Chondrocyte (in vitro differentiated cells): ENCODE measurements at places on chromosomes 2 and 18. TPM values are rescaled to one million over a fixed set of nuclear protein-coding genes. Genes with fewer than 3 reads are reported as not detected.

ANKRD29 gene
- 0.48 to 0.85 TPM (median 0.50 TPM) in 3 replicates for total RNA-seq

RESP18 gene
- not detected in 3 replicates for total RNA-seq

TRAK2 gene
- 46.0 to 53.2 TPM (median 48.4 TPM) in 3 replicates for total RNA-seq

ALPG gene
- not detected in 3 replicates for total RNA-seq

PGAP1 gene
- 10.5 to 22.5 TPM (median 12.3 TPM) in 3 replicates for total RNA-seq

DSG1 gene
- not detected in 3 replicates for total RNA-seq

IL1RL2 gene
- 0.07 to 0.46 TPM in 2 of 3 replicates, not detected in the other for total RNA-seq

- H3K4me3 ChIP-seq = no peak overlapping the region
- no peak for DNase-seq
- H3K36me3 ChIP-seq = peaks cover 30% of the 10 kb centered on the region
- no peaks in the 10 kb centered on the region for H3K27me3 ChIP-seq
- peaks cover 16% of the 10 kb centered on the region for H3K4me1 ChIP-seq
- H3K27ac ChIP-seq = no peak overlapping the region
These were observed 3.5 kb downstream of the NDUFA10 start for GRCh38 chr2:240021488-240022104.

GRCh38 chr2:146730882-146731281, 1113.9 kb upstream of the ACVR2A start:
- H3K27ac ChIP-seq = no peak overlapping the region
- no peaks in the 10 kb centered on the region for H3K4me1 ChIP-seq
- H3K27me3 ChIP-seq = no peaks in the 10 kb centered on the region
- H3K4me3 ChIP-seq = no peak overlapping the region
- no peaks in the 10 kb centered on the region for H3K36me3 ChIP-seq
- DNase-seq = no peak

DNA sequence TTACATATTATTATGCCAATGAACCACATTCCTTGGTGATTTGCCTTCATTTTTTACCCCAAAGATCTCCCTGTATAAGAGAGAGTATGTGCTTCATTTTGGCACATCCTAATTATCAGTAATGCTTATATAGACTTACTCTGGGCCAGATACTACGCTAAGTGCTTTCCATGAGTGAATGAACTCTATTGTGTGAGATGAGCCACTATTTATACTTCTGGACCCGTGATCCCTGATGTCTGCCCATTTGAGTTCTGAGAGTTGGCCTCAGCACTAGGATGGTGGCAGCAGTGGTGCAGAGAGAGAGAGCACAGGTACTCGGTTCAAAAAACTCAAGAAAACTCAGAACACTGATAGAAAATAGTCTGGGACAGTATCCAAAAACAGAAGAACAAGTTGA, 17.4 kb upstream of the KCMF1 start:
- no peaks in the 10 kb centered on the region for H3K27me3 ChIP-seq
- DNase-seq = no peak
- H3K27ac ChIP-seq = no peak overlapping the region

GRCh38 chr2:156845806-156846558, 409.8 kb downstream of the GPD2 start:
- no peak for DNase-seq
- no peak overlapping the region for H3K27ac ChIP-seq
- peaks cover 12% of the 10 kb centered on the region for H3K27me3 ChIP-seq
- no peaks in the 10 kb centered on the region for H3K4me1 ChIP-seq
- H3K4me3 ChIP-seq = no peak overlapping the region
- no peaks in the 10 kb centered on the region for H3K36me3 ChIP-seq

GRCh38 chr2:151024696-151025251, 236.9 kb downstream of the RBM43 start:
- no peak for DNase-seq
- H3K4me3 ChIP-seq = no peak overlapping the region
- H3K4me1 ChIP-seq = peaks cover 27% of the 10 kb centered on the region
- no peaks in the 10 kb centered on the region for H3K27me3 ChIP-seq
- H3K36me3 ChIP-seq = no peaks in the 10 kb centered on the region

DNA sequence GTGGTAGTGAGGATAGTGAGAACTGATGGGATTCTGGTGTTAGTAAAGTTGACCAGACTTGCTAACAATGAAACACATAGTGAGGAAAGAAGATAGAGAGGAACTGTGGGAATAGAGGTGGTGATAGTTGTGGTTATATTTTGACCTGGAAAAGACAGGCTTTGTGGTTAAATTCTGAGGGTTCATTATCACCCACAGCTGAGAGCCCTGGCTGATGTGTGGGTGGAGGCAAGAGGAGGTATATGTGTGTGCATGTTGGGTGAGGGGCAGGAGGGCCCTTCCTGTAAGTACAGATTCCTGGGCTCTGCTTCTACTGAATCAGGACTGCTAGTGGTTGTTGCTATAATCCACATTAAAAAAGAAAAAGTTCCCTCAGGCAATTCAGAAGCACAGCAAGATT, 26.2 kb upstream of the TMEM163 start:
- H3K27ac ChIP-seq = no peak overlapping the region
- peaks cover 37% of the 10 kb centered on the region for H3K27me3 ChIP-seq

DNA sequence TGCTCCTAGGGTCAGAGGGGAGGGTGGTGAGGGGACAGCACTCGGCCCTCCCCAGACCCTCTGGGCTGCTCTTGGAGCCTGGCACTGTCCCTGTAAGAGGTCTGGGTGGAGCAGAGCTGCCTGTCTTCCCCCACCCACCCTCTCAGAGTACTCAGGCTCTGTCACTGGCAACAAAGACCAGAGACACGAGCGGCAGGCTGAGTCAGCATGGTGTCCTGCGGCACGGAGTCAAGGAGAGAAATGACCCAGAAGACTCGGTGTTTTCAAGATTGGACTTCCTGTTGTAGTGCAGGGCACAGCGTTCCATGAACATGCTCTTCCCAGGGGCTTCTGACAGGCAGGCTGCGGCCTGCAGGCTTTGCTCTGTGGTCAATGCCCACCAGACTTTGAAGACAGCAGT, 19.9 kb downstream of the SIGLEC15 start:
- H3K36me3 ChIP-seq = peaks cover 13% of the 10 kb centered on the region
- no peak for DNase-seq
- no peak overlapping the region for H3K27ac ChIP-seq
- H3K27me3 ChIP-seq = no peaks in the 10 kb centered on the region
- peaks cover 4% of the 10 kb centered on the region for H3K4me1 ChIP-seq

- no peak overlapping the region for H3K27ac ChIP-seq
- no peak overlapping the region for H3K4me3 ChIP-seq
- peaks cover 2% of the 10 kb centered on the region for H3K4me1 ChIP-seq
- DNase-seq = no peak
- peaks cover 9% of the 10 kb centered on the region for H3K36me3 ChIP-seq
These were observed 48.2 kb downstream of the NCOA1 start for GRCh38 chr2:24539258-24539657.

DNA sequence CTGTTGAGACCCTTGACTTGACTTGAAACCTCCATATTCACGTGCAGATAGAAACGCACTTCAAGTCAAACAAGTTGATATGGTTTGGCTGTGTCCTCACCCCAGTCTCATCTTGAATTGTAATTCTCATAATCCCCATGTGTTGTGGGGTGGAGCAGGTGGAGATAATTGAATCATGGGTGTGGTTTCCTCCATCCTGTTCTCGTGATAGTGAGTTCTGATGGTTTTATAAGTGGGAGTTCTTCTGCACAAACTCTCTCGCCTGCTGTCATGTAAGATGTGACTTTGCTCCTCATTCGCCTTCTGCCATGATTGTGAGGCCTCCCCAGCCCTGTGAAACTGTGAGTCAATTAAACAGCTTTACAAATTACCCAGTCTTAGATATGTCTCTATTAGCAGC, 21.4 kb downstream of the SLC3A1 start:
- H3K36me3 ChIP-seq = no peaks in the 10 kb centered on the region
- no peak overlapping the region for H3K27ac ChIP-seq
- no peak for DNase-seq
- no peaks in the 10 kb centered on the region for H3K27me3 ChIP-seq
- H3K4me1 ChIP-seq = peaks cover 25% of the 10 kb centered on the region
- H3K4me3 ChIP-seq = no peak overlapping the region

DNA sequence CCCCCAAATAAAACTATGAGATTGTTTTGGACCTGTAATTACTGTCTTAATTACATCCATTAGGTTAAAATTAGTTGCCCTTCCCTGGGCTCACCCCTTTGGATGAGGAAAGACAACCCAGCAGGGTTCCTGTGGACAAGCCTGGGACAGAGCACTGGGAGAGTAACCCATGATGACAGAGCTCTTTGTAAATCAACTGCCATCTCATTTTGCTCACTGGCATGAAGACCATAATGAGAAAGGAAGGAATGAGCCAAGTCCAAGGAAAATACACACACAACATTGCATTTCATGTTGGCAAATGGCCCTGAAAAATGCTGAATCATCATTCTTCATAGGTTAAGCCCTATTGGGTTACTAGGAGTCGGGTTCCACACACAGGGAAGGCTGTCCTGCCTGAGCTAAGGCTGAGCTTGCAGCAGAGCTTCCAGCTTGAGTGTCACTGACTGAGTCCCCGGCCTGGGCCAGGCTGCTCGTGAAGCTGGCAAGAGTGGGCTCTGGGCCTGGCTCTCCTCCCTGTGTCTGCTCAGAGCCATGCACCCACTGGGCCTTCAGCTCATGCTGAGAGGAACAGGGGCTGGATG, 94.1 kb upstream of the ACAA2 start:
- no peak overlapping the region for H3K4me3 ChIP-seq
- no peak for DNase-seq
- peaks cover 23% of the 10 kb centered on the region for H3K27me3 ChIP-seq
- no peaks in the 10 kb centered on the region for H3K36me3 ChIP-seq
- peaks cover 3% of the 10 kb centered on the region for H3K4me1 ChIP-seq
- no peak overlapping the region for H3K27ac ChIP-seq

DNA sequence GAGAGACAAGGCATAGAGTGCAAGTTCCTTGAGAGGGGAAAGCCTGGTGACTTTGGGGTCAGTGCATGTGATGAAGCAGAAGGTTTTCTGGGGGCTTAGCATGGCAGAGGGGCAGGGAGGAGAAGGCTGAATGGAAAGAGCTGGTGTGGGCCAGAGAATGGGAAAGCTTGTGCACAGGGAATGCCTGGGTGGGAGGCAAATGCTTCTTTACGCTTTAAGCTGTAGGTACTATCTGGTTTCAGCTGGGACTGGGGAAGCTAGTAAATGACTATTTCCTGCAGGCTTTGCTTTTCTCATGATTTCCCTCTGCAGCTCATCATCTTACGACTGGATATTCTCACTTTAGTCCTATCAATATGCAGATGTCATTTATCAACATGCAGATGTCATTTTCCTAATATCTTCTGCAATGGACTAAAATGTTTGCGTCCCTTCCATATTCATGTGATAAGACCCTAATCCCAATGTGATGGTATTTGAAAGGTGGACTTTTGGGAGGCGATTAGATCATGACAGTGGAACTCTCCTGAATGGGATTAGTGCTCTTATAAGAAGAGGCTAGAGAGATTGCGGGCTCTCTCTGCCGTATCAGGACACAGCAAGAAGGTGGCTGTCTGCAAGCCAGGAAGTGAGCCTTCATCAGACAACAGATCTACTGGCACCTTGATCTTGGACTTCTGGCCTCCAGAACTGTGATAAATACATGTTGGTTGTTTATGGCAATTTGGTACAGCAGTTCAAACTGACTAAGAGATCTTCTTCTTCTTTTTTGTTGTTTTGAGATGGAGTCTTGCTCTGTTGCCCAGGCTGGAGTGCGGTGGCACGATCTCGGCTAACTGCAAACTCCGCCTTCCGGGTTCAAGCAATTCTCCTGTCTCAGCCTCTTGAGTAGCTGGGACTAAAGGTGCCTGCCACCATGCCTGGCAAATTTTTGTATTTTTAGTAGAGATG, 50.1 kb downstream of the MYCN start:
- no peak overlapping the region for H3K27ac ChIP-seq
- DNase-seq = no peak
- no peaks in the 10 kb centered on the region for H3K36me3 ChIP-seq
- no peak overlapping the region for H3K4me3 ChIP-seq
- H3K4me1 ChIP-seq = no peaks in the 10 kb centered on the region

DNA sequence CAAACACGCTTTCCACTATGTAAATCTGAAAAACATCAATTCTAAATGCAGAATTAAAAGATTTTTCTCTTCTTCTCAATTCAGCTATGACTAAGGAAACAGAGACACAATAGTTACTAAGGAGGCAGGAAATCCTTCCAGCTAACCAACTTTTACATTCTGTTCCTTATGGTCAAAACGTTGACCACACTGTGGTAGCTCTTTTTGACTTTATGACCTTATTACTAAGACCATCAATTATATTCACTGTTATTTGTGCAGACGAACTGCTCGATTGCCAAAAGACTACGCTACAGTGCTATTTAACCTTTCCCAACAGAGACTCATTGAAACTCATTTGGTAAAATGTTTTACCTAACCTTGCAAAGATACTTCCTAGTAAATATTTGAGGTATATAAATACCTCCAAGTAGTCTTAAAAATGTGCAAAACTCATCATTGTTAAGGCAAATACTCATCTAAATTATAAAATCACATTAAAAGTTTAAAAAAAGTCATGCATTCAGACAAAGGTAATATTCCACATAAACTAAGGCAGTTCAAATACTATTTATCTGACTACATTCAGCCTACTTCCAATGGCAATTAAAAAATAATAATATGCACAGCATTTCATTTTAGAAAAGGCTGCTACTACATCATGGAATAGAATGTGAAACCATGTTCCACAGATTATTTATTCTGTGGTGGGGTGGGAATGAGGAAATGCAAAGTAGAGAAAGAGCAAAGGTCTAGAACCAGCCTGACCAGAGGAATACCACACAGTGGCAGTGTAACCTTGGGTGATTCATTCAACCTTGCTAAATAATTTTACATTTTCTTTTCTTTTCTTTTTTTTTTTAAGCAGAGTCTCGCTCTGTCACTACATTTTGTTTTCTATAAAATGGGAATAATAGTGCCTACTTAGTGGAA, 139.9 kb downstream of the THADA start:
- peak overlapping the region; percentile 19 for H3K27ac ChIP-seq
- no peaks in the 10 kb centered on the region for H3K27me3 ChIP-seq
- no peak overlapping the region for H3K4me3 ChIP-seq
- peaks cover 70% of the 10 kb centered on the region for H3K4me1 ChIP-seq
- H3K36me3 ChIP-seq = peaks cover 7% of the 10 kb centered on the region
- no peak for DNase-seq

DNA sequence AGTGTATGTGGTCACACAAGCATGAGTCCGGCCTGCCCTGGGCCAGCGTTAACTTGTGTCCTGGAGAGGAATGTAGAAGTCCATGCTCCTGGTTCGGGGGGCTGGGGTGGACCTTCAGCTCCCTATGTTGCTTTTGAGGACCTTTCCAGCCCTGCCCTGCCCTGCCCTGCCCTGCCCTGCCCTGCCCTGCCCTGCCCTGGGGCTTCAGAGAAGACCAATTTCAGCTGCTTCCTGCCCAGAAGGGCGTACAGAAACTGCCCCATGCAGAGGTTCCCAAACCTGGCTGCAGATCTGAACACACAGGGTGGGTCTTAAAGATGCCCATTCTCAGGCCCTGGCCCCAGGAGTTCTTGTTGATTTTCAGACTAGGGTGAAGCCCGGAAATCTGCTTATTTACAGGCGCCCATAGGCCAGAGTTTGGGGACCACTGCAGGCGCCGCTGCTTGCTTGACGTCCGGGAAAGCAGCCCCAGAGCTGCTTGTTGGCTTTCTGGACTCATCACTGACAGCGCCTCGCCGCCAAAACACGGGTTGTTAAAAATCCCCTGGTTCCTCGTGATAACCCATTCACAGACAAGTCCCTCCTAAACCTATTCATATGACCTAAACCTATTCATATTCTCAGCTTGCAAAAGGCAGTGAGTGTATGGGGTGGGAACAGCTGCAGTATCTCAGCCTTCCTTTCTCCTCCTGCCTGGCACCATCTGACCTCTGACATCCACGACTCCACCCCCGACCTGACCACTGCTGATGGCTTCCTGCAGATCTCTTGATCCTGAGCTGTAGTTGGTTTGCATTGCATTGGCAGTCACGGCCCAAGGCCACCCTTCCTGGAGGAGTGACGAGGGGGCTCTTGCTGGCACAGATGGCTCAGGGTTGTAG, 198.3 kb downstream of the GLI2 start:
- peaks cover 9% of the 10 kb centered on the region for H3K36me3 ChIP-seq
- peaks cover 79% of the 10 kb centered on the region for H3K4me1 ChIP-seq
- H3K27me3 ChIP-seq = no peaks in the 10 kb centered on the region
- H3K4me3 ChIP-seq = no peak overlapping the region
- no peak for DNase-seq
- peak overlapping the region; percentile 96 for H3K27ac ChIP-seq
